Neural progenitor cell (in vitro differentiated cells): ENCODE measurements at places on chromosomes 7 and 10.

DNA sequence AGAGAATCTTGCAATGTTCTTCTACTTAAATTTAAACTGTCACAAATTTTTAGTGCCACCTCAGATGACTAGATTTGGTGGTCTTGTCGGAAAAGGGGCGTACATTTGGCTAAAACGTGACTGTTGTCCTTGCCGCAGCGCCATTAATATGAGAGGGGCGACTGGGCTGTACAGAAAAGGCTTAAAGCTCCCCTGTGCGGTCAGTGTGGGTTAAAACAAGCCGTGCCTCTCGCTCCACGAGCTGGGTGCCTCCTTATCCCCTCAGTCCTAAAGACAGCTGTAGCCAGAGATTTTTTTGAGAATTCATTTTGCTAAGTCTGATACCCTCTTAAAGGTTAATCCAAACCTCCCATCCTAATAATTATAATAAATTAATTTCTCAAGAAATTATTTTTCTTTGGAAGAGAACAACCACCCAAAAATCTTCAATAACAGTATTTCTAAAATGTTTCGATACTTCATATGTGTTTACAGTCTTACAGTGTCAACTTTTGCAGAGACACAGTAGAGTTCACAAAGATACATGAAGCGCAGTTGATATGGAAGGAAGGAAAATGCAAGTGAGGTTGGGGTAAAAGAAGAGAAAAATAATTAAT is 68.6 kb downstream of the C7orf25 start:
- peak; percentile 78 for DNase-seq

DNA sequence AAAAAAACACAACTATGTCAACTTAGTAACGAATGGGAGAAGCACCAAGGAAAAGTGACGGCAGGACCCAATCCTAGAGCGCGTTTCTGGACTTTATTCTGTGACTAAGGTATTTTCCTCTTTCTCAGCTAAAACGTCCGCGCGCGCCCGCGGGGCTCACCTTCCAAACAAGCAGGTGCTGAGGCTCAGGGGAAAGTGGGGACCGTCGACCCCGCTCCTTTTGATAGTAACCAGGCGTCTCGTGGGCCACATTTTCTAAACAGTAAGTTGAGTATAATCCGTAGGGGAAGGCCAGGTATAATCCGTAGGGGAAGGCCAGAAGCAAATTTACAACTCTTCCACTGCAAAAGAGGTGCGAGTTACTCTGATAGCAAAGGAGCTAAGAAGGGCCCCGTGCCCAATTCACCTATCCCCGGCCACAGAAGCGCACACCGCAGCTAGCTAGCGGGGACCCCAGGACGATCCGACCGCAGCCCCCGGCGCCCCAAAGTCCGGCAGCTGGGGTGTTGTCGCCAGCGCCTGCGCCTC is 743 bp downstream of the MKI67 start:
- peak; percentile 9 for DNase-seq

- no peak for DNase-seq
These were observed 135.2 kb downstream of the CUX1 start for GRCh38 chr7:101952355-101953247.

DNA sequence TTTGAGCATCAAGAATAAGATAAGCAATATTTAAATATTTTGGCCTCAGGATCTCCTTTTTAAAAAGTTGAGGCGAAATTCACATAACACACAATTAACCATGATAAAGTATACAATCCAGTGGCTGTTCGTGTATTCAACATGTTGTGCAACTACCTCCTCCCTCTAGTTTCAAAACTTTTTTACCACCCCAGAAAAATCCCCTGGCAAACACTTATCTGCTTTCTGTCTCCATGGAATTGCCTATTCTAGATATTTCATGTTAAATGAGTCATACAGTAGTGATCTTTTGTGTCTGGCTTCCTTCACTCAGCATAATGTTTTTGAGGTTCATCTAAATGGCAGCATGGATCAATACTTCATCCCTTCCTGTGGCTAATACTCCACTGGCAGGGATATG is 31.8 kb upstream of the IL15RA start:
- DNase-seq, result no peak

DNA sequence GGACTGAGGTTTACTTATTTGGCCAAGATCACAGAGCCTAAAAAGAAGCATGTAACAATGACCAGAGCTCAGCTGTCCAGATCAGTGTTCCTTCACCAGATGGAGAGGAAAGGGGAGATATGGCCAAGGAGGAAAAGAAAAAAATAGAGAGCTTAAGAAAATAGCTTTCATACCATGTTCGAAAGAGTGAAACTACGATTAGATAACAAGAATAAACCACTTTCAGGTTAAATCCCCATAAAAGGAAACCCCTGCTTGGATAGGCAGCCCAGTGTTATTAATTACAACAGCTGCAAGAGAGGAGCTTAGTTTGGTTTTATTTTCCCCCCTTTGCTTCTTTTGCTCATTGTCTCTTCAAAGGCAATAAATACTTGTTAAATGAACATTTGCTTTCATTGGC is 160.8 kb downstream of the ZNF438 start:
- no peak for DNase-seq

GRCh38 chr10:58856508-58857240 is 319.8 kb upstream of the PHYHIPL start:
- DNase-seq, result peak; percentile 52

DNA sequence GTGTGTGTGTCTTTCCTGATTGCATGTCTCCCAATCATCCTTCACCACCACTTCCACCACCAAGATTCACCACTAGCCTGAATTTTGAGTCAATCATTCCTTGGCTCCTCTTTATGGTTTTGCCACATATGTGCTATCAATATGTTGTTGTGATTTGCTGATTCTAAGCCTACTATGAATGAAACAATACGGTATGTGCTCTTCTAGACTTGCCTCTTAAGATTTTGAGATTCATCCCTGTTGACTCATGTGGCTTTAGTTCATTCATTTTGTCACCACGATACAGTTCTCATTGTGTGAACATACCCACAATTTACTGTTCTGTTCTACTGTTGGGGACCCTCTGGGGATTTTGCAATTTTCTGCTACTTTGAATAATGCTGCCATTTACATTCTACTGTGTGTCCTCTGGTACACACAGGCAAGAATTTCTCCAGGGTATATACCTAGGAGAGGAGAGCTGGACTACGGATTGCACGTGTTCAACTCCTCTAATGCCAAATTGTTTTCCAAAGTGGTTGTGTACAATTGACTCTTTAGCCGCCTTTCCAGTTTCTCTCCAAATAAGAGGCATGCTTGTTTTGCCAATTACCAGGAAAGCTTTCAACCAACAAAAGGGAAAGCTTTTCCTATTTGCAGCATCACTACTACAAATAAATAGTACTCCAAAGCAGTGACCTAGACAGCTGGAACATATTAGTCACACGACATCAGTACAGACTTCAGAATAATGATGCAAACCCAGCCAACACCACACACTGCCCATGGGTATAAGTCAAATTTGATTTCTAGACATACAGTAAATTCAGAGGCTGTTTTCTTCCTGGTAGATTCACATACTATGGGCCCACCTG is 30.0 kb downstream of the SGMS1 start:
- no peak for DNase-seq

DNA sequence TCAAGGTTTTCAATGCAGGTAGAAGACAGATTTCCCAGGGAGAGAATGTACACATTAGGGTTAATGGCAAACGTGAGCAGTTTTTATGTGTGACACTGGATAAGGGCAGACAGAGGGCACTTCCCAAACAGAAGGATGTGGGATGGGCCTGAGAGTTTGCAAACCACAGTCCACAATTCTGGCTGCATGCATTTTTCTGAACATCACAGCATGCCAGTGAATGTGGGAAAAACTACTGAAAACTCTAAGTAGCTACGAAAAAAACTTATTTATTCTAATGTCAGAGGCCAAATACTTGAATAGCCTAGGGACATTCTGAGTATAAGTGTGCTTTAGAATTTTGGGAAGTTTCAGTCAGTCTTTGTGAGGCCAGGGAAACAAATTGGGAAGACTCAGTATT is 145.9 kb downstream of the NRCAM start:
- no peak for DNase-seq

- no peak for DNase-seq
These were observed 118.1 kb downstream of the ZNF736 start for GRCh38 chr7:64431838-64432237.

- peak; percentile 59 for DNase-seq
These were observed 23.3 kb upstream of the PDGFA start for GRCh38 chr7:542713-543500.

GRCh38 chr10:71551970-71552369 is 155.2 kb downstream of the CDH23 start:
- DNase-seq, result no peak

DNA sequence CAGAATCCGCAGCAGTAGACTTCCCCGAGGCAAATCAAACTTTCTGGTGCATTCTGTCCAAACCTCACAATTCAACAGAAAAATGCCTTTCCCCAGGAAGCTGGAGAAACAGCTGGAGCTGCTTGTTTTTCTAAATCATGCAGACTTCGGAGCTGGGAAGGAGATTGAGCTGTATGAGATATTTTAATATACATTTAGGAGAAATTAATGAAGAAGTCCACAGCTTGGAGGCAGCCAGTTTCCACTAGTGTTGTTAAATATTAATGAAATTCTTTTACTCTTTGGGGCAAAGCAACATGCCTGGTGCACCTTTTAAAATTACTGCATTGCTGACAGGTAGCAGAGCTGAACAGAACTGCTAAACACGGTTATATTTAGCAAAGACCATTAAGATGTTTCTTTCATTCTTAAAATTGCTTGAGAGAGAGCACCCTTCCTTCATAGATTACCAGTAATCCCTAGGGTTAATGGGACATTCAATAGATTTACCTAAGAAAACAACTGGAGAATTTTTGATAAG is 566.4 kb downstream of the SORCS3 start:
- no peak for DNase-seq

GRCh38 chr10:44198096-44198779 is 186.7 kb downstream of the CXCL12 start:
- no peak for DNase-seq

- no peak for DNase-seq
These were observed 380.8 kb upstream of the MKI67 start for GRCh38 chr10:128507066-128507465.

GRCh38 chr7:155974186-155974897 is 162.1 kb upstream of the SHH start:
- DNase-seq, result no peak

- no peak for DNase-seq
These were observed 19.8 kb upstream of the CLDN12 start for GRCh38 chr7:90383422-90383821.

GRCh38 chr7:44324204-44324480 is 1.3 kb downstream of the CAMK2B start:
- no peak for DNase-seq

GRCh38 chr10:90136731-90137316 is 435.4 kb downstream of the KIF20B start:
- DNase-seq, result peak; percentile 5

DNA sequence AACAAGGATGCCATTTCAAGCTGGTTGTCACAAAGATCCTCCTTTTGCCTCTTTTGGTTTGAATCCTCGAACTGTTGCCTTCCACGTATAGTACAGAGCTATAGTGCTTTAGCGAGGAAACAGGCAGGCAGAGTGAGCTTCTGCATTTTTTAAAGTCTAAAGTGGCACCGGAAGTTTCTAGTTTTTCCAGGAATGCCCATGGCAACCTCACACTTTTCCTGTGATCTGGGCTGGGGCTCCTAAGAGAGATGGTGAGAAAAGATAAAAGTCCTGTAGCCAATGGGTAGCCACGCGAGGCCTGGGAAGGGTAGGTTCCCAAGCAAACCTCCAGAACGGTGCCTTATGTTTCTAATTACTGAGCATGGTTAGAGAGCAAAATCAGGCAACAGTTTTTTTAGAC is 76.7 kb downstream of the CALD1 start:
- no peak for DNase-seq

DNA sequence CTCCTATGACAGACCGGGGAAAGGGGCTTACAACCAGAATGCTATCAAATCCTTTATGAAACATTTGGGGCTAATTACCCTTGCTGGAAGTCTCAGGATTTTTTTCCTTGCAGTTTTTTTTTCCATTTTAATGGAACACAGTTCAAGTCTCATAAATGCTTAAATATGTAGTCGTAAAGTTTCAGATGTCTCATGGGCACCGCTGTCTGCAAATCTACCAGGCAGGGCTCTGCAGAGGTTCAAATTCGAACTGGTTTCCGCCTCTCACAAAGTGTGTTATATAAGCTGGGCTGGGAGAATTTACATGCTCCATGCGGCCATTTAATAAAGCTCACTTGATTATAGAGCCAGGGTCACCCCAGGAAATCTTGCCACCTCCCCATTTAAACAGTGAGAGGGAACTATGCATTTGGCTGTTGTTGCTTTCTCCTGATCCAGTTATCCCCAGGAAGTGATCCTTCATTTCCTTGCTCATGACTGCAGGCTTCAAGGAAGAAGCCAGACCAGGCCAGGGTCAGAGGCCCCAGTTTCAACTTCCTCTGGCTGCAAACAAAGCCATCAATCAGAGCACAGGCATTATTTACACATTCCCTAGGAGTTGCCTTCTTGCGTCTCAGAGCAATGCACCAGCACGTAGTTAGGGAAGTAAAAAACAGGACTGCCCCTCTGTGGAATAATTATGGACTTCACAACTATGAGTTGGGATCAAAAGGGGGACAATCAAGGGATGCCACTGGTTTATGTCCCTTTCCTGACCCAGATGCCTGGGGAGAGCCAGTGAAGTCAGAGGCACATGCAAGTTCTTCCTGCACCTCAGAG is 358.8 kb downstream of the PRPF18 start:
- no peak for DNase-seq

DNA sequence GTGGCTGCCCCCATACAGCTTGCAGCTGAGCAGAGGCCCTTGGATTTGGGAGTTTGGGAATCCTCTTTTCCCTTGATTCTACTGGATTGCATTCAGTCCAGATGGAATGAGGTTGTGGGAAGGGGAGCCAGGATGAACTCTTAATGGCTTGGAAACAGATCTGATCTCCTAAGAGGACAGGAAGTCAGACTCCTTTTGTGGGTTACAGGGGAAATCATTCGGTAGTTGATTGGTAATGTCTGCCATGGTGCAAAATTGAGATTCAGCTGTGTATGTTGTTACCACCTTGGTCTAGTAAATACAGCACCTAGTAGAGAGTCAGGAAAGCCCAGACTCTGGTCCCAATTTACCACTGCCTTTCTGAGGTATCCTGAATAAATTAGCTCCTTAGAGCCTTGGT is 144.2 kb upstream of the TNRC18 start:
- DNase-seq, result no peak

GRCh38 chr10:116719804-116720203 is 22.6 kb downstream of the HSPA12A start:
- no peak for DNase-seq

DNA sequence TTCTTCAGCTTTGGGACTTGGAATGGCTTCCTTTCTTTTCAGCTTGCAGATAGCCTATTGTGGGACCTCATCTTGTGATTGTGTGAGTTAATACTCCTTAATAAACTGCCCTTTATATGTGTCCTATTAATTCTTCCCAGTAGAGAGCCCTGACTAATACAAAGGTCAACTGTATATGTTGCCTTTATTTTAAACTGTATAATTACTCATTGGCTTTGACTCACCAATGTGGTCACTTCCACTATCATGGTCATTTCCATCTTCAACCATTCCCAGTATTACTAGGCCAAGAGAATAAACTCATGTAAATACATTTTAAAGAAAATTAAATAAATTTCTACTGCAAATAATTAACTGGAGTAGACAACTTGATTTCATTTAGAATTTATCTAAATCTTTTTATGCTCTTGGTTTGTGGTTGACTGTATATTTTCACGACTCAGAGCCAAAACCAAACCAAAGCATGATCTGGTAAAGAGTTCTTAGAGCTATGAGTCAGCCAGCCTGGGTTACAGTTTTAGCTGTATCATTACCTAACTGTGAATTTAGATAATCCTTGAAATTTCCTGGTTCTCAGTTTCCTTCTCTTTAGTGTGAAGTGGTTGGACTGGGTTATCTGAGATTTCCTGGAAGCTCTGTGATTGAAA is 188.4 kb downstream of the PPP1R3A start:
- DNase-seq, result no peak

- no peak for DNase-seq
These were observed 22.1 kb upstream of the PDE1C start for GRCh38 chr7:32092346-32092745.
